ENCODE measurements at places on chromosomes 3 and 15.

- DNase-seq = no peak
Observed at GRCh38 chr3:171829841-171830517, 13.2 kb upstream of the TMEM212 start.

DNA sequence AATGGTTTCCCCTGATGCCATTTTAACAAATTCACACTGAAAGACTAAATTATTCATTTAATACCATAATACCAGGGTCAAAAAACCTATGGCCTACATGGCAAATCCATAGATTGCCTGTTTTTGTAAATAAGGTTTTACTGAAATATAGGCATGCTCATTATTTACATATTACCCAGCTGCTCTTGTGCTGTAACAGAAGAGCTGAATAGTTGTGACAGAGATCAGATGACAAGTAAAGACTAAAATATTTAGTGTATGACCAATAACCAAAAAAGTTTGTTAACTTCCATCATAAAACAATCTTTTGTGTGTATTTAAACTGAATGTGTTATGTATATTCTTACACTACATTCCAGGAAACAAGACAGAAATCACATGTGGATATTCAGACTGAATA is 60.2 kb downstream of the DENND4A start:
- no peak for DNase-seq

DNA sequence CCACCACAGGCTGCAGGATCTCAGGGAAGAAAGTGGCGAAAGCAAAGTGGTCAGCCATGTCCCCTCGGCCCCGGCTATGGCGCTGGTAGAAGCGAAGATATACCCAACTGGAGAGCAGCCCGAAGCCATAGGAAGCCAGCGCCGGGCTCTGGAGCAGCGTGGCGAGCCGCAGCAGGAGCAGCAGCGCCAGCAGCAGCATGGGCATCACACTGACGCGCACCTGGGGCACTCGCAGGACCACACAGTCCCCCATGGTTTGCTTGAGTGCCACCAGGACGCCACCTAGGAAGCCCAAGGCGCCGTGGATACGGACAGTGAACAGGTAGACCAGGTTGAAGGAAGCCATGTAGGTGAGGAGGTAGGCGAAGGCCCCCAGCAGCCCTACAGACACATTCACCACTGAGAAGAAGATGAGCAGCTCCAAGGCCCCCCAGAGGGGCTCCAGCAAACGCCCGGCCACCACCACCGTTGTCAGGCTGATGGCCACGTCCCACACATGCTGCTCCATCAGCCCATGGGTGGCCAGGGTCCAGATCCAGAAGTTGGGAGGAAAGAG is 888 bp downstream of the TMEM115 start:
- no peak for DNase-seq

DNA sequence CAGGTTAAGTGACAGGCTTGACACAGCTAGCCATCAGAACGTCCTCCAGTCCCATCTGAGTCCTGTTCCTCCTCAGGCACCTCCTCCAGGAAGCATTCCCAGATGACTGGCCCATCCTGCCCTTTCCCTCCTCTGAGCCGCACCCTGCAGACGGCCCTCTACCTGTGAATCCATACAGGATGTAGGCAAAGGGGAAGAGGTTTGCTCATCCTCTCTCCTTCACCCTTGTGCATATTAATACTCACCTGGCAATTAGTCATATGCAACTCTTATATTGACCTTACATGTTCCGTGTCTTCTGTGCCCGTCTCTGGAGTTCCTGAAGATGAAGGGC is 61.9 kb downstream of the SMAD3 start:
- DNase-seq = peak; percentile 97

GRCh38 chr15:84839714-84840113 is 22.6 kb downstream of the ALPK3 start:
- no peak for DNase-seq

DNA sequence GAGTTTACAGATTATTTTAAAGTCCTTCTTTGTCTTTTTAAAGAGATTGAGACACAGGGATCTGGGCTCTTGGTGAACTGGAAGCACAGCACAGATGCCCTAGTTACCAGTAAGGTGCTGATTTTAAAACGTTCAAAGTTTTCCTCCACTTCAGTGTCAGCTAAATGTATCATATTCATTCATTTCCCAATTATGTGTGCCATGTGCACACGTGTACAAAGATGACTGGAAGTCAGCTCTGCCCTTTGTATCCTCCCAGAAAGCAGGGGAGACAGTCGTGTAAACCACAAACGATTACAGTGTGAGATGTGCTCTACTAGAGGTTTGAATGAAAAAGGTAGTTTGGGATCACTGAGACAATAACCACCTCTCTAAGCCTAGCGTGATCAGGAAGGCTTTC is 730 bp downstream of the ZKSCAN7 start:
- DNase-seq = no peak

GRCh38 chr3:170162052-170162451 is 19.5 kb downstream of the PHC3 start:
- no peak for DNase-seq

GRCh38 chr15:81492331-81492968 is 118.4 kb upstream of the TMC3 start:
- DNase-seq = no peak

DNA sequence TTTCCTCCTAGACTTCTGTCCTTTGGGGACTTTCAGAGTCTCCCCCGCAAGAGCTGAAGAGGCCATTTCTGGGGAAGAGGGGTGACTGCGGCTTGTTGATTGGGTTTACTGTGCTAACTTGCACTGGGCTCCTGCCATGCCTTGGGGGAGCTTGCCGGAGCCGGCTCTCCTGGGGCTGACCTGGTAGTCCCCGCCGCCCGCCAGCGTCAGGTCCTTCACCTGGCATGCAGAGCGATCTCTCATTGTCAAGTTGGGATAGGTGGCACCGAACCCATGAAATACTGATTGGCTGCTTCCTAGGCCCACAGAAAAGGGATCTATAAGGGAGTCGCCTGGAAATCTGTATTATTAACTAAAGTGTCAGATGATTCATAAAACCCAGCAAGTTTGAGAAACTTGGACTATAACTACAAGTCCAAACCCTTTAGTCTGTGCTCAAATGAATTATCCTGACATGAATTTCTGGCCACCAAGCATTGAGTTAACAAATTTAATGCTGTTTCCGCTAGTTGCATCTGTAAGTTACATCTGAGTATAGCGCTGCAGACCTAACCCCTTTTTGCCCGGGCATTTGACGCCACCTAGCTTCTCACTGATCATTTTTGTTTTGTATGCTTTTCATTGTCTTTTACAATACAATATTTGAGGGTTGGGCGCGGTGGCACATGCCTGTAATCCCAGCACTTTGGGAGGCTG is 607 bp upstream of the IMP3 start:
- DNase-seq = peak; percentile 80

DNA sequence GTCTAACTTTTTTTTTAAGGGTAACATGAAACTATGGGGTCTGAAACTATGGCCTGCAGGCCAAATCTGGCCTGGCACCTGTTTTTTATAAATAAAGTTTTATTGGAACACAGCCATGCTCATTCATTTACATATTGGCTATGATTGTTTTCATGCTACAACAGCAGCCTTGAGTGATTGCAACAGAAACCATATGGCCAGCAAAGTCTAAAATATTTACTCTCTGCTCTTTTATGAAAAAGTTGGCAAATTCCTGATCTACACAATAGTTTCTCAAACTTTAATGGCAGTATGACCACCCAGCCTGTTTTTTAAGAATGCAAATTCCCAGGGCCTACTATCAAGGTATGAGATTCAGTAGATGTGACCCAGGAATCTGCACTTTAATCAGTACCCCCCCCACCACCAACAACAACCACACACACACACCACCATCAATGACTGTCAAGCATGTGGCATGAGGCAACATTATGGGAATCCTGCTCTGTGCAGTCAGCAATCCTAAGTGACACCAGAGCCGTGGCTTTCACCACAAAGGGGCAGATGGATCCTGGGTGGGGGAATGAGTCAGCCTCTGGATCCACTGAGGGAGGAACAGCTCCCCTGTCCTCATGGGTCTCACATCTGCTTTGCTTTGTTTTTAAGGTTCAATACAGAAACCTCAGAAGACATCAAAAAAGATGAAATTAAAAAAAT is 142.8 kb downstream of the NTRK3 start:
- no peak for DNase-seq

- DNase-seq = peak; percentile 21
Observed at GRCh38 chr3:52401551-52401950, 43.4 kb downstream of the SEMA3G start.

GRCh38 chr15:52462806-52463360 is 65.8 kb downstream of the MYO5A start:
- DNase-seq = no peak

- DNase-seq = no peak
Observed at GRCh38 chr3:37653466-37653865, 208.2 kb upstream of the CTDSPL start.

- DNase-seq = no peak
Observed at GRCh38 chr15:48323294-48323693, 7.9 kb upstream of the DUT start.

DNA sequence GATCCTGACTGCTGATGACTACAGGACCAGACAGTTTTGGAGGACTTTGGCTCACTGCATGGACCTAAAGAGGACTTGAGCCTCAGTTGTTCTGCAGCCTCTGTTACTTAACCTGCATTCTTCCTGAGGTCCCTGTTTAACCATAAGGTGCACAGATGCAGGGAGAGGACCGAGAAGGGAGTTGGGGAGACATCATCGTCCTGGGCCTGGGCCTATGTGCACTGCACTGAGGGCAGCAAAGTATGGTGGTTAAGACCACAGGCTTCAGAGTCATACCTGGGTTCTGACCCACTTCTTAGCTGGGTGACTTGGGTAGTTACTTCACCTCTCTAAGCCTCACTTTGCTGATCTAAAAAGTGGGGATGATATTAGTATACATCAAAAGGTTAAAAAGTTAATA is 21.9 kb downstream of the KY start:
- DNase-seq = no peak

GRCh38 chr3:61960976-61961375 is 399.6 kb downstream of the PTPRG start:
- no peak for DNase-seq

GRCh38 chr3:177314897-177315296 is 117.6 kb upstream of the TBL1XR1 start:
- no peak for DNase-seq

- no peak for DNase-seq
Observed at GRCh38 chr3:83601704-83602103, 1357.1 kb upstream of the CADM2 start.

DNA sequence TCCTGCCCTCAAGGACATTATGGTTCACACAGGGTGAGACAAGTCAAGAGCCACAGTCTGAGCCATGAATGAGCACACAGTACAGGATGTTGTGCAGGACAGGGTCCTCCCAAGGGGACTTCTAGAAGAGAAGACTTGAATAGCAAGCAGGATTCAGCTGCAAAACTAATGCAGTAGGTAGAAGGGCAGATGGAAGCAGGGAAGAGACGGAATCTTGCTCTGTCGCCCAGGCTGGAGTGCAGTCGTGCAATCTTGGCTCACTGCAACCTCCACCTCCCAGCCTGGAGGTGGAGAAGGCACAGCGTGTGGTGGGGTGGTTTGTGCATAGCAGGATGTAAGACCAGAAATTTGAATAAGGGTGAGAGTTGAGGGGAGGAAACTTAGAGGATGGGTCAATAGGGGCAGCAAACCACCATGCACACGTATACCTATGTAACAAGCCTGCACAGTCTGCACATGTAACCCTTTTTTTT is 8.0 kb downstream of the BCL2L10 start:
- DNase-seq = no peak

DNA sequence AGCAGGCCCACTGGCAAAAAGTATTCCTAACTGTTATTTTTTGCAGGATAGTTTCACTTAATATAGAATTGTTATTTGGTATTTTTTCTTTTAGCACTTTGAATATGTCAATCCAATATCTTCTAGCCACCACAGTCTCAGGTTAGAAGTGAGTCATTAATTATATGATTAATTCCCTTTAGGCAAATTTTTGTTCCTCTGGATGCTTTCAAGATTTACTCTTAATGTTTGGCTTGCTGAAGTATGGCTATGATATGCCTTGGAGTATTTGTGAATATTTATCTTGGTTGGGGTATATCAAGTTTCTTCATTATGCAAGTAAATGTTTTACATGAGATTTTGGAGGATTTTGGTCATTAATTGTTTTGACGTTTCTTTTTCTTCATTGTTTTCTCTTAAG is 152.1 kb upstream of the ALCAM start:
- DNase-seq = no peak

- peak; percentile 66 for DNase-seq
Observed at GRCh38 chr3:52531860-52532516, 1.7 kb downstream of the NT5DC2 start.

- DNase-seq = no peak
Observed at GRCh38 chr15:58573270-58573669, 141.5 kb downstream of the LIPC start.

DNA sequence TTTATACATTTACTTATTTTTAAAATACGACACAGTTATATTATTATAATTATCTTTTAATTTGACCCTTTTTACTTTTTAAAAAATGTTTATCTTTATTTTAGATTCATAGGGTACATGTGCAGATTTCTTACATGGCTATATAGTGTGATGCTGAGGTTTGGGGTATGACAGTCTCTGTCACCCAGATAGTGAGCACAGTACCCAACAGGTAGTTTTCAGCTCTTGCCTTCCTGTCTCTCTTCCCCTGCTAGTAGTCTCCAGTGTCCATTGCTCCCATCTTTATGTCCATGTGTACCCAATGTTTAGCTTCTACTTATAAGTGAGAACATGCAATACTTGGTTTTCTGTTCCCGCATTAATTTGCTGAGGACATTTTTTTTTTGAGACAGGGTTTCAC is 21.8 kb upstream of the KCNMB2 start:
- DNase-seq = no peak

DNA sequence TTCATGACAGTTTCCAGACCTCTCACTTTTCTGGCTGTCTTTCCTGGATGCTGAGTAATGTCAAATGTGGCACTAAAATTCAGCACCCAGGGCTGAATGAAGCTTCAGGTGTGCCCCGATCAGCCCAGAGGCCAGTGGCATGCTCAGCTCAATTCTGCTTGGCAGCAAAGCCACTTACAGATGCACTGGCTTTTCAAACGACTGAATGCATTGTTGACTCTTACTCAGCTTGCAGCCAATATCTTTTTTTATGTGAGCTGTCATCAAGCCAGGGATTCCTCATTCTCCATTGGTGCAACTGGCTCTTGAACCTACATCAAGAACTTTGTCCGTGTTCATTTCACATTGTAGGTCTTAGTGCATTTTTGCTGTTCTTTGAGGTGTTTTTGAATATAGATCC is 60.7 kb downstream of the ZDHHC19 start:
- DNase-seq = no peak

Measured in RWPE2 (cell line).